ENCODE measurements at places on chromosomes 2 and 18.

DNA sequence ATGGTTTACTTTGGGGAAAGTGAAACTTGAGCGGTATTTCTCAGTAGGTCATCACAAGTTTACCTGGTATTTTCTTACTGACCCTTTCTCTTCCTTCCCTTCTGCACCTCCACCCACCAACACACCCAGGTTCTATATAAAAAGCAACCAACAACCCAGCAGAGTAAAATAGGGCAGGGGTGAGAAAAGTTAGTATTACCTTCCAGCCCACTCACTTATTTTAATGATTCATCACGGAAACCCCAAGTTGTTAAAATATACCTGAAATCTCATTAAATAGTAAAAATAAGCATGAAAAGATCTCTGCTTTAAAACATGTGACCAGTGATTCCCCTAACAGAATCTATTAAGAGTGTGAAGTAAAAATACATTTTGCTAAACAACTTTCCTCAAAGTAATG is 306.1 kb downstream of the ZEB2 start:
- no peak for DNase-seq

DNA sequence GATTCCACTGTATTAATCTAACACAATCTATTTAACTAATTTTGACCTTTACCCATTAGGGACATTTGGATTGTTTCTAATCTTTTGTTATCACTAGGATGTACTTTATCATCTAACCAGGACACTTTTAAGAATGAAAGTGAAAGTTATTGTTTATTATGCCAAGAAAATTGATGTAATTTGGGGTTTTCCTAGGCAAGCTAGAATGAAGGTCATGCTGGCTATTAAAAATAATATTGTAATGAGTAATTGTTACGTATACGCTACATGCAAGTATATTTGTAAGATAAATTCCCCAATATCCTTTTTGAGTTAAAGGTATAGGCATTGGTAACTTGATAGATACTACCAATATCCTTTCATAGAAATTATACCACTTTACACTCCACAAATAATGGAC is 74.6 kb downstream of the COL5A2 start:
- no peak for DNase-seq

DNA sequence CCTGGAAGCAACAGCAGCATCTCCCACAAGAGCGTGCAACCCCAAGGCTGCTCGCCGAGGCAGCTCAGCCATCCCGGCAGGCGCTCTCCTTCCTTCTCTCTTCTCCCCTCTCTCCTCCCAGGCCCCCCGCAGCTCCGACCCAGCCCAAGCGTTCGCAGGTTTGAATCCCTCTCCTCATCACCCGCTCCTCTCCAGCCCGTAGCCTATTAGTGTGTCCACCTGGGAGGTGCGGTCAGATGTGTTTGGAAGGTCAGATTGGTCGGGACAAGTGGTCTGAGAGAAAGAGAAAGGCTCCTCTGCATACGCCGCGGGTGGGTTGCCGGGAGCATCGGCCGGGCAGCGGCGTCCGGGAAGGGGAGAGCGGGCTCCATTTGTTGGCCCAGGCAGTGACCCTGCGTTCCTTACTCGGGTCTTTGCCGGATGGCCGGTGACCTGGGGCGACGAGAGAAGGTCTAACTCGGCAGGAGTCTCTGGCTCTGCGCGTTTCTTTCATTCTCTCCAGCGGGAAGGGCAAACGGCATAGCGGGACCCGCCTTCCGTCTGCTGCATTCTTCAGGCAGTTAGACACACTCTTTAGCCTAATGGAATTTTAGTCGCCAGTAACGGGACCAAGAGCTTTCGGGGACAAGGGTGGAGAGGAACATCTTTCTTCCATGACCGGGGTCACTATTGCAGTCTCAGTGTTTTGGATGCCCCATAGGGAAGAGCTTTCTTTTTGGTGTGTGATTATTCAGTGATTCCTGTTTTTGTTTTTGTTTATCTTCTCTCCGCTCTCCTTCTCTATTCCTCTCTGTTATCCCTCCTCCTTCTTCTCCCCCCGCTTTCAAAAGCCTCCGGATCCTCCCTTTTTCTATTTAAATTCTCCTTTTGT is 1.1 kb upstream of the TMEFF2 start:
- no peak for DNase-seq

- DNase-seq: no peak
Observed at GRCh38 chr2:73050121-73050545, 21.4 kb downstream of the SFXN5 start.

- no peak for DNase-seq
Observed at GRCh38 chr2:234770715-234771141, 181.1 kb upstream of the SH3BP4 start.

DNA sequence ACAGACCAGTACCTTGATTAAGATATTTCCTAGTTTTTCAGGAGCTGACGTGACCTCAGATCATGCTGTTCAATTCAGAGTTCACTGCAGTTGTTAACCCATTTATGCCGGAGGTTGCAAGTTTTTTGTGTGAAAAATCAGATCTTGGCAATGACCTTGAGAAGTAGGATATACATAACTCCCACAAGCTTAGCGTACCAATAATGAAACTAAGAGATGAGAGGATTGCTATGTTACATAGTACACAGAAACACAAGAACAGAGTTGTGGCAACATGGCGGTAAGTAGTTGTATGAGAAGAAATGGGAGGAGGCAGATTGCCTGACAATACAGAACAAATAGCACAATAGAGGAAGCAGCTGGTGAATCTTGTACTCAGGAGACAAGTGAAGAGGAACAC is 39.1 kb downstream of the PPIG start:
- DNase-seq: no peak

- DNase-seq: no peak
Observed at GRCh38 chr2:1459727-1460126, 46.5 kb downstream of the TPO start.

- DNase-seq: no peak
Observed at GRCh38 chr2:39325966-39326365, 82.2 kb upstream of the CDKL4 start.

GRCh38 chr2:24082787-24083566 is 1.7 kb downstream of the TP53I3 start:
- no peak for DNase-seq

- DNase-seq: no peak
Observed at GRCh38 chr2:2320486-2321199, 10.4 kb downstream of the MYT1L start.

DNA sequence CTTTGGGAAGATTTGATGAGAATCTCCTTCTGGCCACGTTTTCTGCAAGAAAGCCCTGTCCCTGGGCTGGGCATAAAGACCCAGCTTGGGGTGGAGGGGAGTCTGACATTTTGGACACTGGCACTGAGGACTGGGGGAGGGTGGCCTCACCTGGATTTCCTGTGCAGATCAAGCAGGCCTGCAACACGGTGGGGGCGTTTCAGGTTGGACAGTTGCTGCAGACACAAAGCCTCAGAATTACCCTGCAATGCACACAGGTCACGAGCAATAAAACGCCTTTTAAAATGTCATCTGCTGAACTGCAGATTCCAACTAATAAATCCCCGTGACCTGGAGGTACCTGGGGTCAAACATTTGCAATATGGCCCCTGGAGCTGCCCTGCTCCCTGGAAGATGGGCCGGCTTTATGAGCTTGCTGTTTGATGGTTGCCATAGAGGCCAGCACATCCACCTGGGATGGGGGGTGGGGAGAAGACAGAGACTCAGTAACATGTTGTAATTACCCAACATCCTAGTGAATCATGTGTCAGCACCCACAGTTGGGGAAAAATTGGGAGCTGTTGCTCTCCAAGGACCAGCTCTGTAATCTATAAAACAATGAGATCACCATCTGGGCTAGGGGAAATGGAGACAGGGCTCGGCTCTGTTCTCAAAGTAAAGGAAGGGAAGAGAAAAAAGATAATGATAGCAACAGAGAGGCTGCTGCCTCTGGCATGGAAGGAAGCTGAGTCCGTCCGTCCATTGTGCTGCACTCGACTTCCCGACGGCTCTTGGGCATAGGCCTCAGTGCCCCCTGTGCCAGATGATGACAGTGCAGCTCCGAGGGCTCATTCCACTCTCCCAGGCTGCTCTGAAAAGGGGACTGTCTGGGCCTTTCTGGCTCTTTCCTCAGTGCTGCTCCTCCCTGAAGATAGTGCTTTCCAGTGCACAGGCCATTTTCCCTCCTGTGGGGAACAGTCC is 340.3 kb downstream of the CYRIA start:
- no peak for DNase-seq

DNA sequence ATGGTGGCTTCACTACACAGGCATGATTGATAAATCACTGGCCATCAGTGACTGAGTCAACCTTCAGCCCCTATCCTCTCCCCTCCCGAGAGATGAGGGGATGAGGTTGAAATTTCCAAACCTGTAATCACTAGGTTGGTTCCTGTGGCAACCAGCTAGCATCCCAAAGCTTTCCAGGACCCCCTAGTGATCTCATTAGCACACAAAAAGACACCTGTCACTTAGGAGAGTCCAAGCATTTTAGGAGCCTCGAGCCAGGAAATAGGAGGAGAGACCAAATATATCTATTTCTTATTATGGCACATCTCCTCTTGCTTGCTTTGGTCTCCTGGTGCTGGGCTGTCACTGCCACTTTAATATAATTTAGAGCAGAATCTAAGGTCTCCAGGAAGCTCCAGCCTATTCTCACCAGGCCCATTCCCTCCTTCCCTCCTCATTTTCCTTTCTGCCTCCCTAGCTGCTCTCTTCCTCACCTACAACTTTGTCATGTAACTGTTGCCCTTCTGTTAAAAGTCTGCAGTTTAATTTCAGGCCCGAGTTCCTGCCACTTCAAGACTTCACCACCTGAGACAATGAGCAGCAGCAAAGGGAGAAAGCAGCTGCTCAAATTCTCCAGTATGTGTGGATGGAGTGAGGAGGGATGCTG is 33.2 kb upstream of the NAB1 start:
- DNase-seq: no peak

All from Caki2 (cell line).